Activated effector memory CD4-positive, alpha-beta T cell treated with anti-CD3 and anti-CD28 coated beads, Interleukin-2, amount 50 U/mL, for 16 hours (primary cell): ENCODE measurements at places on chromosomes 13 and 19.

DNA sequence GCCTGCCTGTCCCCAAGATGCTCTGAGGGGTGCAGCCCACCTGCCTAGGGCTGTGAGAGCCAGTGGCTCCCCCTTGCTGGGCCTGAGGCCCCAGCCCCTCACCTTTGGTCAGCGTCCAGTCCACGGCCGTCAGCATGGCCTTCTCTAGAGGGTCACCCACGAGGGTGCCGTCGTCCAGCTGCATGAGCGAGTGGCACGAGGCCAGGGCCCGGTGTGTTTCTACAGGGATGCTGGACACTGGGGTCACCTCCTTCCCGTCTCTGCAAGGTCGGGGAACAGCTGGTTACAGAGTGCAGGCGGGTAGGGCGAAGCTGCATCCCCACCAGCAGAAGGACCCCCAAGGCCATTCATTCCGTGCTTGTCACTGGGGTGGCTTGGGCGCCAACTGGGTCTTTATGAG is 9.0 kb downstream of the ATP13A1 start:
- no peak for DNase-seq

- peak; percentile 88 for DNase-seq
Observed at GRCh38 chr19:15331419-15332310, 674 bp downstream of the BRD4 start.

GRCh38 chr19:48994035-48994386 is 324 bp downstream of the RUVBL2 start:
- no peak for DNase-seq

- DNase-seq = no peak
Observed at GRCh38 chr13:47843005-47843404, 158.1 kb downstream of the SUCLA2 start.

DNA sequence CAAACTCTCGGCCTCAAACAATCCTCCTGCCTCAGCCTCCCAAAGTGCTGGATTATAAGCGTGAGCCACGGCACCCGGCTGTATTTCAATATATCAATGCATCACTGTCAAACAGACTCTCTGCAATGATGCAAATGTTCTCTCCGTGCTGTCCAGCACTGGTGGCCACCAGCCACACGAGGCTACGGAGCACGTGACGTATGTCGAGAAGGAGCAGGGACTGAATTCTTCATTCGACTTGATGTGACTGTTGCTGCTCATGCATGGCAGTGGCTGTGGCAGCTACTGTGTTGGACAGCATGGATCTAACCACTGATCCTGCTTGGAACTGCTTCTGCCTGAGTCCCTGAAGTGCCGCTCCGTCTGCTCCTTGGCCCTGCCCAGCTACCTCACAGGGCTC is 9.8 kb downstream of the LRRC4B start:
- no peak for DNase-seq

GRCh38 chr19:17946965-17947784 is 14.4 kb downstream of the CCDC124 start:
- peak; percentile 69 for DNase-seq

GRCh38 chr19:5504114-5504513 is 48.9 kb downstream of the ZNRF4 start:
- DNase-seq = no peak

DNA sequence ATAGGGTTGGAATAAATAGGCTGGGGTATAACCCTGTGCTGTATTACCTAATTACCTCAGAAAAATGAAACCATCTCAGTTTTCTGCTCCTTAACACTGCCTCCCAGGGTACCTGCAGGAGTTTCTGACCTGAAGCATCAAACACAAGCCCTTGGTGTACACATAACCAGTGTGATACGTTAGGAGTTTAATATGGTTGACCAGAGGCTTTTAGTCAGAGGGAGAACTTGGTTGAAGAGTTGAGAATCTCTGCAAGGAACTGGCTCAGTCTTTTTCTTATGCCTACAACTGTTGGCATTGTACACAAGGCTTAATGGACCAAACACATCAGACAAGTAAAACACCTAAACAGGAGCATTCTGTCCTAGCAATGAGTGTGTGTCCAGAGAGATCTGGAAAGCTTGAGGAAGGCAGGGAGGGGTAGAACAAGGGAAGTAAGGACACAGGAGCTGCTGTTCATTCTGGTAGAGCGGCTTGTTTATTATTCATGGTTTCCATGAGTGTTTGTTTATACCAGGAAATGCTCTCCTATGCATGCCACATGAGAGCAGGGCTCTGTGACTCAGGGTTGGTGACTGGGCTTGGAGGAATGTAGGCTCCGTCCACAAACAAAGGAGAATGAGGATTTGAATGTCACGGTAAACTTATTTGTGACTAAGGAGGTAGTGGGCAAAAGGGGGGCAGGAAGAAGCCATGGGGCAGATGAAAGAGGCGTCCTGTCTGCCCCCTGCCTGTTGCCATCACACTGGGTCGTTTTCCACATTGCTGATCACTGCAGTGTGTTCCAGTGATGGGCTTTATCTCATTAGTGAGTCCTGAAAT is 11.9 kb upstream of the SPATA13 start:
- DNase-seq = no peak
